ENCODE measurements at places on chromosomes 16 and 17. TPM values are rescaled to one million over a fixed set of nuclear protein-coding genes. Genes with fewer than 3 reads are reported as not detected.

The TEKT5 gene
- 0.30 TPM for polyA plus RNA-seq

The ZFP3 gene
- 8.8 TPM for polyA plus RNA-seq

The ABCA8 gene
- polyA plus RNA-seq: 112 TPM

The CD68 gene
- 32.3 TPM for polyA plus RNA-seq

GRCh38 chr16:27566417-27566816, 16.5 kb downstream of the KATNIP start:
- DNase-seq: no peak

GRCh38 chr16:88430185-88430523, 22.9 kb upstream of the ZFPM1 start:
- no peak for DNase-seq

DNA sequence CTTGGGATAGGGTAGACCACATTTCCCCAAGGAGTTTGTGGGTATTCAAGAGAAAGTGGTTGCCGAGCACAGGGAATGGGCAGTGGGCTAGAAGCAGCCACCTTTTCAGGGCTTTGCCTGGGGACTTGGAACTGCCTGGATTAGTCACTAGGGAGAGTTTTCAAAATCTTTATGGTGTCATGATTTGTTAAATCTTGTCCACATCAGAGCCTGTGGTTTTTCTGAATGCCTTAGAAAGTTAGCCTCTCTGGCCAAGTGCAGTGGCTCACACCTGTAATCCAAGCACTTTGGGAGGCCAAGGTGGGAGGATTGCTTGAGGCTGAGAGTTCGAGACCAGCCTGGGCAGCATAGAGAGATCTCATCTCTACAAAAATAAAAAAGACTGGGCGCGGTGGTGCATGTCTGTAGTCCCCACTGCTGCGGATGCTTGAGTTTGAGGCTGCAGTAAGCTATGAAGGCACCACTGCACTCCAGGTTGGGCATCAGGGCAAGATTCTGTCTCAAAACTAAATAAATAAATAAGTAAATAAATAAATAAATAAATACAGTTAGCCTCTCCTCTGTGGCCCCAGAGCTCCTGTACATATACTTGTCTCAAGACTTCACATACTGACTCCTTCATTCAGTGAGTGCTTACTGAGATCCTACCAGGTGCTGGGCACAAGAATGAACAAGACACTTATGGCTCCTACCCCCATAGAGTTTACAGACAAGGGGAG, 76.3 kb upstream of the HNF1B start:
- DNase-seq: no peak

DNA sequence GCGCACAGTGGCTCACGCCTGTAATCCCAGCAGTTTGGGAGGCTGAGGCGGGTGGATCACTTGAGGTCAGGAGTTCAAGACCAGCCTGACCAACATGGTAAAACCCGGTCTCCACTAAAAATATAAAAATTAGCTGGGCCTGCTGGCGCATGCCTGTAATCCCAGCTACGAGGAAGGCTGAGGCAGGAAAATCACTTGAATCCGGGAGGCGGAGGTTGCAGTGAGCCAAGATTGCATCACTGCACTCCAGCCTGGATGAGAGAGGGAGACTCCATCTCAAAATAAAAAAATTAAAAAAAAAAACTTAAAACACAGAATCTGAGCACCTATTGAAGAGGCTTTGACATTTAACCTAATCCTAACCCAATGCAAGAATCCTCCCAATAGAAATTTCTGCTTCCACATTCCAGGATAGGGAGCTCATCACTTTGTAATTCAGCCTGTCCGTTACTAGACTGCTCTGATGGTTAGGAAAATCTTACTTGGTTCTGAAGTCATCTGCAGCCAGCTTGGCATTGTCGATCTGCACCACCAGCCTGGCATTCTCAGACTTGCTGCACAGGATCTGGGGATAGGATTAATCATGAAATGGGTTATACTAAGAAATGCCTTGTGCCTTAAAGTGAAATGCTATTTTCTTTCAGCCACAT, 2.1 kb downstream of the KRT33B start:
- DNase-seq: no peak

GRCh38 chr16:1080801-1081733, 8.5 kb downstream of the SSTR5 start:
- DNase-seq: no peak

GRCh38 chr17:5587438-5588032, 3.2 kb upstream of the NLRP1 start:
- DNase-seq: peak; percentile 45

GRCh38 chr17:17613708-17614114, 22.2 kb upstream of the PEMT start:
- DNase-seq: peak; percentile 51

- no peak for DNase-seq
These were observed 111.3 kb downstream of the TRIM37 start for GRCh38 chr17:58995247-58995940.

DNA sequence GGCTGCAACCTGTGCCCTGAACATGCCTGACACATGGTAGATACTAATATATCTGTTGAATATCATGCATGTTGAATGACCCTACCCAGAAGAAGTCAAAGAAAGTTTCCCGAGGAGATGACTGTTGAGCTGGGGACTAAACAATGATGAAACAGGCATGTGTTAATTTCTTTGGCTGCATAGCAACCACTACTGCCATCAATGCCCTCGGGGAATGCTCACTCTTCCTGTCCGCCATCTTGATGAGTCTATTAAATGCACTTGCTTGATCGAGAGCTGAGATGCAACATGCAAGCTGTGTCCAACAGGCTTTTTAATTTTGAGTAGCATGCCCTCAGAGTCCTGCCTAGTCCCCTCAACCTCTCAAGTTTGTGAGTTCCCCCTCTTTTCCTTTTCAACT, 31.3 kb downstream of the GRIN2A start:
- no peak for DNase-seq

GRCh38 chr16:53840456-53840855, 136.5 kb downstream of the FTO start:
- DNase-seq: no peak

All from right lung (tissue), 10 donors.